ENCODE measurements at places on chromosomes 5 and 9.

DNA sequence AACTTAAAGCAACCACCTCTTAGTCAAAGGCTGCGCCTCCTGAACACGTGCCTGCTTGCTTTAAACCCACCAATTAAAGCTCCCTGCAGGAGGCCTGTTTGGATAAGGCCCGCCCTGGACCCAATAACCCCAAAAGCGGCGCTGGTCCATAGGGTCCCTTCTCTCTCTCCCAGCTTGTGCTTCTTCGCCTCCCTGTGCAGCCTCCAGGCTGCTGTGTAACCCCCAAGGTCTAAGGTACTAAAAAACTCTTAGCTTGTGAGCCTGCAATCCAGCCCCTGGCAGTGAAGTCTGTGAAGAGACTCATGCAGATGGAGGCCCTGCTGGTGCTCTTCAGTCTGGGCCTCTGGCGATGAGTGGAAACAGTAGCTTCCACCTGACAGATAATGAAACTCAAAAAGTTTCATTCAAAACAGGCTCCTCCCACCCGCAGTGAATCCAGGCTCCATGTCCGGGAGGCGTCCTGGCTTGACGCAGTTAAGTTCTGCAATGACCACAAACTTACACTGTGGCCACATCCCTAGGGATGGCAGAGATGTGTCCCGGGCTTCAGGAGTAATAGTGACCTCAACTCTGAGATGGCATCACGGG, 97.3 kb downstream of the PRRT1B start:
- DNase-seq: no peak

DNA sequence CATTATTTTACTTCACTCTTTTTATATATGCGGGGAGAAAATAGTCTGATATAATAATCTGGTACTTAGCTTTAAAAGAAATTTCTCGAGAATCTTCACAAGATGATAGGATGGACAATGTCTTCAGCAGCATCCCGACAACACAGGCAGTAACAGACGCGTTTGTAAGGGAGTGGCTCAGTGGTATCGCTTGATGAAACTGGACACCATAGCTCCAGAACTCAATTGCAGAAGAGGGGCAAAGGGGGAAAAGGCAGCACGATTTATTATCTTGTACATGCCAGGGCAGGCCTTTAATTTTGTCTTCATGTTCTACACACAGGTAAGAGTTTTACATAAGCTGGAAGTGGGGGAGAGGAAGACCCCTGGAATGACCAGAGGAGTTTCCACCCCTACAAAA, 15.7 kb downstream of the IL4 start:
- no peak for DNase-seq

- no peak for DNase-seq
Measured at GRCh38 chr9:74404620-74405019, 92.5 kb upstream of the RORB start.

DNA sequence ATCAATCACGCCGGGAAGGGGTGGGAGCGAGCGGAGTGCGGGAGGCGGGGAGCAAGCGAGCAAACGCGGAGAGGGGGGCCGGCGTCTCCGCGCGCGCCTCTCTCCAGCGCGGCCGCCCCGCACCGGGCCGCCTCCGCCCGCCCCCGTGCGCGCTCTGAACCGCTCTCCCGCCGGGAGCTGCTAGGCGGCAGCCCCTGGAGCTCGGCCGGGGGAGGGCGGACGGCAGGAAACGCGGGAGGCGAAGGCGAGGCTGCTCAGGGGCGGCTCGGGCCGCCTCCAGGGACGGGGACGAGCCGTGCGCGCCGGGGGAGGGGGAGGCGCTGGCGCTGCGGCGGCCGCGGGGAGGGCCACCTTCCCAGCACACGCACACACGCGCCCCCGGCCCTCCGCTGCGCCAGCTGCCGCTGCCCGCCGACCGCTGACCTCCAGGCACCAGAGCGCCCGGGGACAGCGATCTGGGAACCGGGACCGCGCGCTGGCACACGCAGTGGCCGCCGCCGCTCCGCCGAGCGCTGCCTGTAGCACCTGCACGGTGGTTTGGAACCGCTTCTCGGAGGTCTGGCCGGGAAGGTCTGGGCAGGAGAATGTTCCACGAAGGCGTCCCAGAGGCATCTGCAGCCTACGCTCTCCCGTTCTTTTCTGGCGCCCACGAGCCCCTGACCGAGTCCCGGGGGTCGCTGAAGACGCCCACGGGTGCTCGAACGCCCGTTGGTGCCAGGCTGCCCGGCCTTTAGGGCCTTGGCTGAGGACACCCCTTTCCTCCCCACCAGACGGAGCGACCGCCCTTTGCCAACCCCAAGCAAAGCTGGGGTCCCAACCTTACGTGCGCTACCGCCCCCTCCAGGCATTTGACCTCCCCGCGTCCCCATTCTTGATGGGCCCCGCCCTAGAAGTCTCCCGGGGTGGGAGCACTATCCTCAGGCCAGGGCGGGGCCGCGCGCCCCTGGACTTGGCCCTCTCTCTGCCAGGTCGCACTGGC, at the start of gene GABBR2:
Gene GABBR2, minus strand, starts transcription at position 3 of the 979 bp plus-strand sequence. CDS start 198 bp downstream, outside the sequence.
- DNase-seq: no peak

GRCh38 chr9:78146241-78146640, 89.6 kb upstream of the CEP78 start:
- no peak for DNase-seq

DNA sequence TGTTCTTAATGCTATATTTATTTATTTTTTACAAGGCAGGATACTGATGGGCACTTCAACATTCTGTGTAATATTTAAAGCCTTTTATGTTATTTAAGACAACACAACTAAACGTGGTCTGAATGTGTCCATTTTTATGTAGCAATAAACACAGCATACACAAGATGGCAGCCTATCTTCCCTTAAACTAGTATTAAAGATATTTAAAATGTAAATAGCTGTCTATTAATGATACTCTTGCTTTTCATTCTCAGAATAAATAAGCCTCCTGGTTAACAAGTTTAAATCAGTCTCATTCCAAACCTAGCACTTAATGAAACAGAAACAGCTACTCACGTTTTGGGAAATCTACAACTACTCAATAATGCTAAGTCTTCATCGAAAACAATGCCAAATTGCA, 315.7 kb downstream of the MCTP1 start:
- DNase-seq: no peak

DNA sequence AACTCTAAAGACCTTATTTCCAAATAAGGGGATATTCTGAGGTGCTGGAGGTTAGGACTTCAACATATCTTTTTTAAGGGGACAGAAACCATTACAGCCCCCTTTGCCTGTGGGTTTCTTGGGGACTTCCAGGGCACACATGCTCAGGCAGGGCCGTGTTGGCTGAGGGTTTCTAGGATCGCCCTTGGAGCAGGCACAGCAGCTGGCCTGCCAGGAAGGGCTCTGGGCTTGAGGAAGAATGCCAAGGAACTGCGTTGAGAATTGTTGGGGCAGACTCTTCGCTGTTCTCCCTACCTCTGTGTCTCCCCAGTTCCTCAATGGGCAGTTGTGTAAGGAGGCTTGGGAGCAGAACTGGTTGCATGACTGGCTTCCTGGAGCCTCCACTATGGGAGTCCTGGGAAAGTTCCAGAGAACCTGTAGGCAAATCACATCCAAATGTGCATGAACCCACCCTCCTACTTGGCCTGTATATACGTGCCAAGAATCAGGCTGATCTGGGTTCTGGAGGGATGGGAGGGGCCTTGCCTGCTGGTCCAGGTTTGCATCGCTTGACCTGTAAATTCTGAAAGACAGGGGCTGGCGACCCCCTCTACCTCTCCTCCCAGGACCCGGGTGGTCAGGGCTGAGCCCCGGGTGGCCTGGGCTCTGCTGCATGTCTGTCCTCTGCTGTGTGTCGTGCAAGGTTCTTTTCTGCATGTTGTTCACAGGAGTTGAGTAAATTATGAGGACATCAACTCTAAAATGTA, 65.5 kb downstream of the HSPA4 start:
- no peak for DNase-seq
